ENCODE measurements at places on chromosomes 5 and 9.

- DNase-seq = no peak
Observed at GRCh38 chr9:134296301-134297082, 29.8 kb upstream of the RXRA start.

DNA sequence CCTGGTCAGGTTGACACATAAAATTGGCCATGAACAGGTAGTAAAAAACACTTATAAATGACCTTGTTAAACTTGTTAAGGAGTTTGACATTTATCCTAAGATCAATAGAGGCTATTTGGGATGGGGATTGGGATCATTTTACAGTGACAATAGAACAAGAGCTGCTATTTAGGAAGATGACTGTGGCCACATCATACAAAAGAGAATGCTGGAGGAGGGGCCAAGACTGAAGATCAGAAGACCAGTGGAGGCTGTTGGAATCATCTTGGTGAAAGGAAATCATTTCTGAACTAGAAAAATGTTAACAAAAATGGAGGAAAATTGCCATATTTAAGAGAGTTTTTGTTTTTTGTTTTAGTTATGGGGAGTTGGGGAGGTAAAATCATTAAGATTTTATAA lies 304.8 kb upstream of the TLE4 start:
- no peak for DNase-seq

- DNase-seq = no peak
Observed at GRCh38 chr5:55146080-55146479, 13.9 kb upstream of the GPX8 start.

GRCh38 chr9:101098392-101098791 lies 69.9 kb downstream of the PLPPR1 start:
- no peak for DNase-seq

- no peak for DNase-seq
Observed at GRCh38 chr9:116162241-116162781, 8.7 kb downstream of the PAPPA start.

DNA sequence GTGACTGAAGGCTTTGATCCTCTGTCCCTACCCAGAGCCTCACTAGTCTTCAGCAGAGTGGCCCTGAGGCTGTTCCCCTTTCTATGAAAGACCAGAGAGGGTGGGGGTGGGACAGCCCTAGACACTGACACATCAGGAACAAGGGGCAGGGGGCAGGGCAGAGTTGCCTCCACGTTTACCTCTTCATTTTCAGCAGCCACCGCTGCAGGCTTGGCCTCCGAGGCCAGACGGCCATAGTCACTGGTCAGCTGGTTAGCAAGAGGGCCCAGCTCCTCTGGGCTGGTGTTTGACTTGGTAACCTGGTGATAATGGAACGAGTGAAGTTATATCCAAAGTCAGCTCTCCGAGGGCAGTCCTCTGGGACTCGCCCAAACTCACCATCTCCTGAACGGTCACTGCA lies 15.6 kb upstream of the TPM2 start:
- DNase-seq = no peak

- DNase-seq = no peak
Observed at GRCh38 chr5:30890377-30890776, 303.1 kb upstream of the CDH6 start.

DNA sequence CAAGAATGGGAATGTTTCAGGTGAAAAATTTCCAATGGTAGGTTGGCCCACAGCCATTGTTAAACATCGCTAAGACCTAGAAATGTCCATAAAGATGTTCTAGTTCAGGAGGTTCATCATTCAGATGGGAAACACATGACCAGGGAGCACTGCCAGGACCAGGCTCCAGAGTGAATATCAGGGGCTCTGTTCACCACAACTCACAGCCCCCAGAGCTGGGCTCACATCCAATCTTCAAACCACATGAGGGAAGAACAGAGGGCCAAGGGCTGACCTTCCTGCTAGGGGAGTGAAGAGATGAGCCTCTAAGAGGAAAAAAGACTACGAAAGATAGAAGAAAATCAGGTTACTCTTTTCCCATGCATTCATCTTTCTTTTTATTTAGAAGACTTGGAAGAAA lies 205.8 kb downstream of the SEMA5A start:
- no peak for DNase-seq

DNA sequence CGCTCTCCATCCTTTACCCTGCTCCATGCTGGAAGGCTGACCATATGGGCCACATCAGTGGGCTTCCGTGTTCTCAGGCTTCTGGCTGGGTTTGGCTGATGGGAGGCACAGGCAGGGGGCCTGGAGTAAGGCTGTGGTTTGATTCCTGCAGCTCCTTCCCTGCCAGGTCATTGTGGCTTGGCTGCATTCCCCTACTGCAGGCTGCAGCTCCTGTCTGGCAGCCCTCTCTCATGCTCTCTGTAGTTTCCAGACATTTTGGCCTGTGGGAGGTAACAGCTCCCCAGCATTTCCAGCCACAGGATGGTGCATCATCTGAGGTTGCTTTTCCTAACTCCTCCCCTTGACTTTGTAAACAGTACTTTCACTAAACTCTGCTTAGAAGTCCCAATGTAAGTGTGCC lies 102.0 kb upstream of the PTPN3 start:
- DNase-seq = no peak

DNA sequence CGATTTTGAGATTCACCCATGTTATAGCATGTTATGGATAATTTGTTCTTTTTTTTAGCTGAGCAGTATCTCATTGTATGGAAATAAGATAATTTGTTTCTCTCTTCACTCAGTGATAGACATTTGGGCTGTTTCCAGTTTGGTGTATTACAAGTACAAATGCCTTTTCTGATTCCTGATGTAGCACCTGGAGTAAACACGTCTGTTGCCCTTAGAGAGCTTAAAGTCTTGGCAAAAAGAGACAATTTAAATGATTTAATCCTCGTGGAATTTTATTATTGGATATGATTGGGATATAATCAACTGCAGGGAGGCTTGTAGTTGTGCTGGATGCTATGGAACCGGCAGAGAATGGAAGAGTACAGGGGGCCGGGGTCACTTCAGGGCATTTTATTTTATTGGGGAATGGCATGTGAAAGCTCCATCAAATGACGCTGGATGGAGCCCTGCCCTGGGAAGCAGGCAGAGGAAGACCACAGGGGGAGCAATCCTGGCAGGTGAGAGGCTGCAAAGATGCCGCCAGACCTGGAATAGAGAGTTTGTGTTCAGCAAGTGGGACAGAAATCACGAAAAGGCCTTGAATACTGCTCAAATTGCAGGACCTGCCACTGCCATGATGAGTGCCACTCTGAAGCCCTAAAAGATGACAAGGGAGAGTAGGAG lies 31.0 kb upstream of the TGFBI start:
- DNase-seq = no peak

DNA sequence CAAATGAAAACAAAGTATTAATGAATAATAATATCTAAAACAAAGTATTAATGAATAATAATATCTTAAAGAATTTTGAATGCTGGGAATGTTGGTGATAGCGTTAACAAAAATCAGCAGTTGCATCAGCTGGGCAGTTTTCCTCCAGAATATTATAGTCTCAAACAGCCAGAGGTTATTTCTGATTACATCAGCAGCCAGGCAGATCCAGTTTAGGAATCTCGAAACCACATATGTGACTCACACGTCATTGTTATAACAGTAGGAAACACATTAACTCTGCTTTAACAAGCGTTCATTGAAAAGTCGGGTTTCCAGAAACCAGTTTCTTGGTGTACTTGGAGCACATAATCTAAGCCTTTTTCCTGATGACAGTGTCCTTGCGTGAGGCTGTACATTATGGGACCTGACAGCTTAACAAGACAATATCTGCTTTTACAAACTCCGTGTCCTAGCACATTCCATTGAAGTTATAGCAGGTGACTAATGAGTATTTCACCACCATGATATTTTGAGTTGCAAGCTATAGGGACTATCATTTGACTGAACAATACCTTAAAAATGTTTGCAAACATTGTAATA lies 559.5 kb upstream of the KLF4 start:
- DNase-seq = no peak

GRCh38 chr9:37746448-37747270 lies 6.9 kb upstream of the TRMT10B start:
- no peak for DNase-seq

DNA sequence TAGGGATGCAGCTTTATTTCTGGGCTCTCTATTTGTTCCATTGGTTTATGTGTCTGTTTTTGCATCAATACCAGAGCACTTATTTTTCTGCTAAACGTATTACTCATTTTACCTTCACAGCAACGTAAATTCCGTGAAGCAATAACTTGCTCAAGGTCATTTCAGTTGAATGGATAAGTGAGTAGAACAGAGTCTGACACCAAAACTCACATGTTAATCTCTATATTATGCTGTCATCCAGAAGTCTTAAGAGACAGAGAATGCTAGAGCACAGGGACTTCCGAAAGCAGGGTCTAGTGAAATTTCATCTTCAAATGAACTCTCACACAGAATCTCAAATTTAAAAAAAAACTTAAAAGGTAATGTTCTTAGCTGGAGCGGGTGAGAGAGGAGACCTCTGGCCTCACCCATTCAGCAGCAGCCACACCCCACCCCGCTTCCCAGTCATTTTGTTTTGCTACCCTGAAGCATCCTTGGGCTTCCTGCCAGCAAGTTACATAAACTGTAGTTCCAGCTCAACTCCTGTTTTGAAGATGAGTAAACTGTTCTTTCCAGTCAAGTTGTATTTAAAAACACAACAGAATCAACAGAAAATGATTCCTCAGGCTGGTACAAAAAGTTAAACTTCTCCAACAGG lies 69.3 kb downstream of the TRIM36 start:
- no peak for DNase-seq

Data from stimulated activated CD4-positive, alpha-beta T cell treated with anti-CD3 and anti-CD28 coated beads, Interleukin-1b, Interleukin-23, amount 100 ng/mL, for 1 hour (primary cell).